ENCODE measurements at places on chromosomes 11 and 22.

- no peak overlapping the region for H3K27ac ChIP-seq
- no peak overlapping the region for H3K4me3 ChIP-seq
- H3K36me3 ChIP-seq = peaks cover 57% of the 10 kb centered on the region
- peaks cover 6% of the 10 kb centered on the region for H3K4me1 ChIP-seq
Measured at GRCh38 chr11:57552479-57552878, 15.0 kb downstream of the UBE2L6 start.

DNA sequence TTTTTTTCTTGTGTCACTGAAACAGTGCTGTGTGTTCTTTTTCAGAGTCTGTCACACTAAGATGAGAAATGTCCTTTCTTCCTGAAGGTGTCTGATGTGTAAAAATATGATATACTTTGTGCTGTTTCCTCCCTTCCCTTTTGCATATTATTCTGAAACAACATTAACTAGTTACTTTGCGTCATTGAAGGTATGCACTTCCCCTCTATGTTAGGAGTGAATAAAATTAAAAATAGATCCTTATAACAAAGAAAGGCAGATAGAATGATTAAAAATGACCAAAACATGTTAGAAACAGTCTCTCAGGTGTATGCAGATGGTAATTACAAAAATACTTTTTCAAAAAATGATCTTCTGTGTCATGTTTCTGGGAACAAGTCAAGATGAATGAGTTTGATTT lies 1.6 kb upstream of the RAB30 start:
- no peak for DNase-seq
- H3K27ac ChIP-seq = no peak overlapping the region
- H3K4me3 ChIP-seq = no peak overlapping the region
- peaks cover 30% of the 10 kb centered on the region for H3K36me3 ChIP-seq

DNA sequence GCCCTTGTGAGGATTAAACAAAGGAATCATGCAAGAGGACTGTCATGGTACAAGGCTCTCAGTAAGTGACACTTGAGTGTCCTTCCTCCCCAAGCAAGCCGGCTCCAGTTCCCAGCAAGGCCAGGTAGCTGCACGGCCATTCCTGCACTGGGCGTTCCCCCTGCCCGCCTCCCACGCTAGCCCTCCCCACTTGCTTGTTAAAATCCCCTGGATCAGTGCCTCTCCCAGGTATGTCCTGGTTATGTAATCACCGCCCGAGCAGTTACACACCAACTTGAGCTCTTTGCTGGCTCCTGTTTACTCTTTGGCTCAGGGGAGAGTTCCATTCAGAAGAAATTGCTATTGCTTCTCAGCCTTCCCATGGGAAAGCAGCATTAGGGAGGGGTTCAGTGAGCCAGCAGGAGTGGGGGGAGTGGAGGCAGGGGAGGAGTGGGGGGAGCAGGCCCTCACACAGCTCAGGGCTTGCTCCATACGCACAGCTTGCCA lies 19.4 kb upstream of the MYEOV start:
- H3K4me1 ChIP-seq = no peaks in the 10 kb centered on the region
- no peak for DNase-seq
- H3K36me3 ChIP-seq = no peaks in the 10 kb centered on the region

DNA sequence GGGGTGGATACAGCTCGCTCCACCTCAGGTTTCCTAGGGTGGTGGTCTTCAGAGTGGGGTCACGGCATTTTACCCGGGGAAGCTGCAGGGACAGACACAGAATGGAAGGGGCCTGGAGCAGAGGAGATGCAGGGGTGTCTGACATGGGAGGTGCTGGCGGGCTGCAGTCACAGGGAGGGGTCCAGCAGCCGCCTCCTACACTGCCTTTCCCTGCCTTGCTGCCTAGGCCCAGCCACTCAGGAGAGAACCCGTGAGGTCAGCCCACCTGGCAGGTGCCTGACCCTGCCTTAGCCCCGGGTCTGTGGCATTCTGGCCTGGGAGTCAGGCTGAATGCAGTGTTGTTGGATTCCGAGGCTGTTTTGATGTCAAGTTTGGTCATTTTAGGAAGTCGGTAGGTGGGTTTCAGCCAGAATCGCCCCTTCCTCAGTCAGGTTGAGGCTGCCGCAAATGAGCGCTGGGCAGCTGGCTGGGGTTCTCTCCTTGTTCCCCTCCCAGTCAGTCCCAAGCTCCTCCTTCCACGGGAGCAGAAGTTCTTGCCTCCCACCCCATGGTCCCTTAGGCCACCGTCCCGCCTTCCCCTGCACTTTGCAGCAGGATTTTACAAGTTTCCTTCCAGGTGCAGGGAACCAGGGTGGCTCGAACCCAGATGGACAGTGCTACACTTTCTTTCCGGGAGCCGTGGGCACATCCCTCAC lies 294.5 kb downstream of the TBC1D22A start:
- no peaks in the 10 kb centered on the region for H3K27me3 ChIP-seq
- H3K4me3 ChIP-seq = no peak overlapping the region
- no peak overlapping the region for H3K27ac ChIP-seq
- peaks cover 7% of the 10 kb centered on the region for H3K36me3 ChIP-seq

DNA sequence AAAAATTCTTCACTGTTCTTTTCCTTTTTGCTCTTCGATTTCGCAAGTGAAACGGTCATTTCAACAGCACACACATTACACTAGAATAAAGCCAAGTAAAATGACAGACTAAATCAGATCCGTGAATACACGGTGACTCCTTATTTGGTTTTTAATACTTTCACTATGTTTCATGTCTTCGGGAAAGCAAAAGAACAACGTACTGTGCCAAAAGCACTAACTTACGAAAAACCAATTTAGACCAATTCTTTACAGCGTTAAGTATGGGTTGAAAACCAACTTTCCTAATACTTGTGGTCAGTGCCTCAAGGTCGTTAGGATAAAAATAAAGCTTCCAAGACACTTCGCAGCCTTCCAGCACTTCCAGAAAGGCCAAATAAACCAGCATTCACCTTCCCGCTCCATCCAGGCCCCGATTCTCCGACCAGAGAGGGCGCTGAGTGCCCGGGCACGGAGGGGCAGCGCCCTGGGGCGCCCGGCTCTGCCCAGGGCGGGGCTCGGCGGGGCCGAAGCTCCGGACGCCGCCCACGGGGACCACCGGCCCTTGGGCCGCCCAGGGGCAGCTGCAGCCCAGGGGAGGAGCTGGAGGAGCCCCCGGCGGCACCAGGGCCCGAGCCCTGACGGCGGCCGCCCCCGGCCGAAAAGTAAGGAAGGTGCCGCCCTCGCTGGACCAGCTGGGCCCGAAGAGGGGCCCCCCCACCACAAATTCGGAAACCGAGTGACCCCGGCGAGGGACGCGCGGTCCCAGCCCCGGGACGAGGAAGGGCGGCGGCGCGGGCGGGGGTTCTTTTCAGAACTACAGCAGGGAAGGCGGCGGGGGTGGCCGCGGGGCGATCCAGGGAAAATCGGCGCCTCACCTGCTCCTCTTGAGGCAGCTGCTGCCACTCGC lies 499 bp downstream of the ATL3 start:
- H3K4me1 ChIP-seq = peaks cover 25% of the 10 kb centered on the region
- H3K27ac ChIP-seq = peak overlapping the region; percentile 81
- no peaks in the 10 kb centered on the region for H3K27me3 ChIP-seq
- peaks cover 16% of the 10 kb centered on the region for H3K36me3 ChIP-seq

GRCh38 chr11:36271794-36272407 lies 17.3 kb downstream of the COMMD9 start:
- peaks cover 8% of the 10 kb centered on the region for H3K36me3 ChIP-seq
- no peak for DNase-seq
- H3K4me1 ChIP-seq = no peaks in the 10 kb centered on the region

DNA sequence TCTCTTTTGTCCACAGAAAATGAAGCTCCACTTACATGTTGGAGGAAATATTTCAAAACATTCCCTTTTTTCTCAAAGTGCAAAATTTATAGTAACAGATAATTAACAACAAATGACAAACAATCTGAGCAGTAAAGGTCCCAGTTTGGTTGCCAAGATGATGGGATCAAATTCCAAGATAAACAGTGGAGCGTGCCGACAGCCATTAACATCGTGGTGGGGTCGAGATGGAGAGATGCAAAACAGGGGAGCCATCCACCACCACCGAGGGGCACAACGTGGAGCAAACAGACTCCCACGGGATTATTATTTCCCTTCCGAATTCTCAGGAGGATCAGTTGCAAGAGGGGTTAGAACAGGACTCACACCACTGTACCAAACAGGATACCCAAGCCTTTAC lies 17.2 kb downstream of the MPPED2 start:
- H3K27me3 ChIP-seq = peaks cover 2% of the 10 kb centered on the region
- no peak for DNase-seq
- H3K36me3 ChIP-seq = no peaks in the 10 kb centered on the region
- no peaks in the 10 kb centered on the region for H3K4me1 ChIP-seq
- H3K4me3 ChIP-seq = no peak overlapping the region
- H3K27ac ChIP-seq = no peak overlapping the region

GRCh38 chr11:57322256-57323166 lies 2.2 kb downstream of the TNKS1BP1 start:
- peak overlapping the region; percentile 85 for H3K4me3 ChIP-seq
- H3K36me3 ChIP-seq = peaks cover 29% of the 10 kb centered on the region
- DNase-seq = no peak
- H3K27ac ChIP-seq = no peak overlapping the region
- no peaks in the 10 kb centered on the region for H3K27me3 ChIP-seq

DNA sequence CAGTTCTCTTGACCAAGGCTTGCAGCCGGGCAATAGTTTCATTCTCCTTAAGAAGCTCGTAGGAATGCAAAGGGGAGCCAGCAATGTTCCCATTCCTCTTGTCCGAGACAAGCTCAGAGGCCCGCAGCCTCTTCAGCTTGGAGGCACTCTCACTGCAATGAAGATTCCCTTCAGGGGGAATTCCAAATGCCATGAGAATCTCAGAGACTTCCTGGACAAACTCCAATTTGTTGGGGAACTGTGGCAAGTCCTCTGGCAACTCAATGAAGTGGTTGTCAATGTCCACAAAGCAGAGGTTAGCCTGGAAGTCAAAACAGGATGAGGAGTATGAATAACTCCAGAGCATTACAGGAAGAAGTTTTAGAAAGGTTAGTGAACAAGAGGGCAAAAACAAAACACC lies 84.4 kb downstream of the DENND5A start:
- peaks cover 32% of the 10 kb centered on the region for H3K36me3 ChIP-seq
- no peak overlapping the region for H3K27ac ChIP-seq
- no peak for DNase-seq
- H3K27me3 ChIP-seq = no peaks in the 10 kb centered on the region

GRCh38 chr11:126217491-126217890 lies 5.9 kb downstream of the FAM118B start:
- peaks cover 17% of the 10 kb centered on the region for H3K4me1 ChIP-seq
- H3K36me3 ChIP-seq = peaks cover 5% of the 10 kb centered on the region
- no peaks in the 10 kb centered on the region for H3K27me3 ChIP-seq
- no peak overlapping the region for H3K27ac ChIP-seq
- no peak for DNase-seq
- no peak overlapping the region for H3K4me3 ChIP-seq

GRCh38 chr11:121048464-121049233 lies 24.7 kb downstream of the TBCEL start:
- H3K27me3 ChIP-seq = no peaks in the 10 kb centered on the region
- H3K4me3 ChIP-seq = no peak overlapping the region
- H3K27ac ChIP-seq = no peak overlapping the region
- peaks cover 17% of the 10 kb centered on the region for H3K36me3 ChIP-seq
- DNase-seq = no peak

- H3K27me3 ChIP-seq = no peaks in the 10 kb centered on the region
- no peak for DNase-seq
- H3K36me3 ChIP-seq = peaks cover 63% of the 10 kb centered on the region
- H3K4me1 ChIP-seq = peaks cover 39% of the 10 kb centered on the region
- peak overlapping the region; percentile 73 for H3K27ac ChIP-seq
- no peak overlapping the region for H3K4me3 ChIP-seq
Measured at GRCh38 chr11:102330231-102330630, 12.9 kb downstream of the BIRC3 start.

- DNase-seq = no peak
- peaks cover 22% of the 10 kb centered on the region for H3K27me3 ChIP-seq
- peaks cover 5% of the 10 kb centered on the region for H3K4me1 ChIP-seq
- no peak overlapping the region for H3K4me3 ChIP-seq
Measured at GRCh38 chr11:120378474-120378873, 42.3 kb downstream of the ARHGEF12 start.

DNA sequence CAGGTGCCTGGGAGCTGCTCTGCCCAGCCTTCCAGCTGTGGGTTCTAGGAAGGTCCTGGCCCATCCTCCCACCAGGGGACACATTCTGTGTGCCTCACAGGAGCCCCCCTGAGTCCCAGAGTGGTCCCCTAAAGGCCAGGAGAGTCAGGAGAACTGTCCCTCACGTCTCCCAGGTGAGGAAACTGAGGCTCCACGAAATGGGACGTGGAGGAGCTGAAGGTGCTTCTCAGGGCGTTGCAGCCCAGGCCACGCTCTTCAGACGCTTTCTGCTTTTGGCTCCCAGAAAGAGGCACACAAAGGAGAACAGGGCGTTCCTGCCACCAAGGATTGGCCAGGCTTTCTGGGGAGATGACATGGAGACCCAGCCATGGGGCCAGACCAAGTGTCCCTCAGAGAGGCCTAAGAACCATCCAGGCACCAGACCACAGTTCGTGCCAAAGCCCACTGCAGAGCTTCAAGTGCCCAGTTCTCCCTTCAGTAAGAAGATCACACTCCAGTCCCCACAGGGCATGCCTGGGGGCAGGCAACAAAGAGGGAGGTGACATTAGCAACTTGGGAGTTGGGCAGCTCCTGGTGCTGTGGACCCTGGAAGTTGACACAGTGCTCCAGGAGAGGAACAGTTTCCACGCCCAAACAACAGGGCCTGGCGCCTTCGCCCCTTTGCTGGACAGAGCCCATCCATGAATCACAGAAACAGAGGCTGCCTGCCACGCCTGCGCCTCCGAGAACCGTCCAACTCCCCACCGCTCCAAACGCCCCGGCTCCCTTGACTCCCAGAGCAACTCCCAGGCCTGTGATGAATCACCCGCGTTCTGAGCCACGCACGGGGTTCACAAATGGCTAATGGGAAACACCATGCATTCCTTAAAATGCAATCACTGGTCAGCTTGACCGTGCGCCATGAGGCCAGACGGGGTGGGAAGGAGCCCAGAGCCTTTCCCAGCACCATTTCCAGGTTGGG lies 589.2 kb downstream of the BRD1 start:
- H3K4me1 ChIP-seq = no peaks in the 10 kb centered on the region
- DNase-seq = no peak
- no peaks in the 10 kb centered on the region for H3K27me3 ChIP-seq

GRCh38 chr22:35873426-35873825 lies 155.2 kb downstream of the RBFOX2 start:
- no peaks in the 10 kb centered on the region for H3K27me3 ChIP-seq
- no peak overlapping the region for H3K4me3 ChIP-seq
- H3K36me3 ChIP-seq = no peaks in the 10 kb centered on the region
- no peak overlapping the region for H3K27ac ChIP-seq
- DNase-seq = no peak

DNA sequence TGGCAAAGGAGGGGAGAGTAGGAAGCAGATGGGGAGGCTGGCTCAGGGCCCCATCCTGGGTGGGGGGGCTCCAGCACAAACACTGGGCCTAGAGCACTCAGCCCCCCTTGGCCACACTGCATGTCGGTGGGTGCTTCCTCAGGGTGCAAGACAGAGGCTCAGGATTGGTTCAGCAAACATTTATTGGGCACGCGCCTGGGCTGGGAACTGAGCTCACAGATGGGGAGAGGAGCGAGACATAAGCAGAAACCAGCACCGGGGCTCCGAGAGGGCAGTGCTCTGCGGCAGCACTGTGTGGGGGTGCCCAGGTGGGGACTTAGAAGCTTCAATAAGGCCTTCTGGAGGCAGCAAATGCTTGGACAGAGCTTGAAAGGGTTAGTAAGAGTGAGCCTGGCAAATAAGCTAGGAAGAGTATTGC lies 12.1 kb upstream of the EHD1 start:
- peaks cover 4% of the 10 kb centered on the region for H3K36me3 ChIP-seq
- DNase-seq = no peak
- H3K27me3 ChIP-seq = no peaks in the 10 kb centered on the region
- H3K4me1 ChIP-seq = peaks cover 21% of the 10 kb centered on the region
- H3K4me3 ChIP-seq = no peak overlapping the region

Measured in activated T-helper 1 cell treated with anti-CD3 and anti-CD28 coated beads, Interleukin-12 subunit alpha, Interleukin-12 subunit beta, Interleukin-2, Interleukin-4 antibody, amounts not matched to agents 30 ng/mL and 10 ng/mL and 1 ng/mL, durations not matched to agents 14 hours and 24 hours and 36 hours (primary cell).